ENCODE measurements at places on chromosomes 11 and 22.

DNA sequence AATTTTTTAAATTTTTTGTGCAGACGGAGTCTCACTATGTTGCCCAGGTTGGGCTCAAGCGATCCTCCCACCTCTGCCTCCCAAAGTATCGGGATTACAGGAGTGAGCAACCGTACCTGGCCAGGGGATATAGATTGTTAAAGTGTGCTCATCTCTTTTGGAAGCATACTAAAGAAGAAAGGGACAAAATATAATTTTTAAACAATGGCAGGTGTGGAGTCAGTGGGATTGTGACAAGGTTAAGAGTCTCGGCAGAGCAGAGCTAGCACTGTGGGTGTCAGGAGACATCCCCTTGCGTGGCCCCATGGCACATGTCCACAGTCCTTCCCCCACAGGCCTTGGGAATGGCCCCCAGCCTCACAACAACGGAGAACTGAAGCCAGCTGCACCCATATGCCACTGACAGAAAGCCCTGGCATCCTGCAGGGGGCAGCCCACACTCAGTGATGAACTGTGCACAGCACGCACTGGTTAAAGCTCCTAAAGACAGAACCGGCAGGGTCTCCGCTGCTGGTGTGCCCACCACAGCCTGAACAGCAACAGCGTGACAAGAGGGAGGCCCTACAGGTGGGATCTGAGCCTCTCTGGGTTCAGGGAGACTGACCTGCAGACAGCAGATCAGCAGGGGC, 29.9 kb downstream of the SERPIND1 start:
- DNase-seq, result no peak

DNA sequence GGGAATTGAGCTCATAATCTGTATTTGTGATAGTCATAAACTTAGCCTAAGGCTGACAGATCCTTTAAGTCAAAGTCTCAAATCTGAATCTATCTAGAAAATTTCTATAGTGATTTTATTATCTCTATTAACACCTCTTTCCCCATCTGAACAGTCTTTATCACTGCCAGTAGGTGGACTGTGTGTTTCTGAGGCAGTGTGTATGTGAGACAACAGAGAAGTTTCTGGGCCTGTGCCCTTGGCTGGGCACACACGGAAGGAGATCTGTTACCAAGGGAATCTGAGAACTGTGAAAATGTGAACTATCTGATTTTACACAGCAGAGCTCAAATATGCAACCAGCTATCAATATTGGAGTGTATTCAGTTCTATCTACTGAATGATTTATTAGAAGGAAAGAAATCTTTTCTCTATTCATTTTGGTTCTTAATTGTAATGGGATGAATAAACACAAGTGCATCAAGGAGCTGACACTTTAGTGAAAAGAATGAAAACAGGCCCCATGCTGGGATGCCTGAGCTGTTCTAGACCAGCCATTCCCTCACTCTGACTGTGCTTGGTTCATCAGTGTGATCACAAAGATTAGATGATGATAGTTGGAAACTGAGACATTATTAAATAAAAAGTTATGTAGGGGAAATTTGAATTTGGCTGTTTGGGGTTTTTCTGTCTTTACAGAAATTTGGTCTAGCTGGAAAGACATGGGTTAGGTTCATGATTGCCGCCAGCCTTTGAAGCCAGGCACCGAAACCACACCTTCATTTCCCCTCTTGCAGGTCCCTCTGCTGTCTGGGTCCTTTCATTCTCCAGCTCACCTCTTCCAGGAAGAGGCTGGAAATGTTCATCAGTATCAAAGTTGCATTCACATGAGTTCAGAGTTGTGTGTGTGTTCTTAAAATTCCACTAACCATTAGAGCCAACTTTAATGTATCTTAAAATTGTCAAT, 68.1 kb downstream of the LIF start:
- DNase-seq, result no peak

DNA sequence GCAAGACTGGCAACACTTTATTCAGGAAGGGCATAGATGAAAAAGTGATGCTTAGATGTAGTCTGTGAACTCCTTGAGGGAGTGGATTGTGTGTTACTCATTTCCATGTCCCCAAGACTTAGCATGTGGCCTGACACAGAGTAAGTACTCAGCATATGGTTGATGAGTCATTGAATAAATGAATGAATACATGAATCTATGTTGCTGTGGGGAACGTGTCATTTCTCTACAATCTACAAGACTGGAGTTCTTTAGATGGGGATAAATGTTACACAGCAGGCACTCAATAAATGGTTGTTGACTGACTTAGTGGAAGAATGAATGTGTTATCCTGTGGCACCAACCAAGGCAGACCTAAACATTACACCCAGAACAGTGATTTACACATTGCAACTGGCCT, 17.9 kb downstream of the BPIFC start:
- no peak for DNase-seq

DNA sequence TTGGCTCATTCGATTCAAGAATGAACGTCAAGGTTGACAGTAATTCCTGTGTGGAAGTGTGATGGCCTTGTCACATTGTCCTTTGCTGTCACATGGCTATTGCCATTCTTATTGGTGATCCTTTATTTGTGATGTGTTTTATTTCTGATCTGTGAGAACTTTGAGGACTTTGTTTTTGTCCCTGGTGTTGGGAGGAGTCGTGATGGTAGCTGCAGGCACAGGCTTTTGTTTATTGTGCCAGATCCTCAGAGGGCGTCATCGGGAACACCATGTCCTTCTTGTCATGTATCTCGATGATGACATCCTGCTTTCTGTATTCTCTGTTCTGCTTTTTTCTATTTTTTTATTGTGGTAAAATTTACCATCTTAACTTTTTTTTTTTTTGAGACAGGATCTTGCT, 5.6 kb downstream of the PICK1 start:
- DNase-seq, result no peak

GRCh38 chr22:41842996-41843970, 10.4 kb downstream of the SREBF2 start:
- no peak for DNase-seq
